ENCODE measurements at places on chromosomes 4 and X. TPM values are rescaled to one million over a fixed set of nuclear protein-coding genes. Genes with fewer than 3 reads are reported as not detected.

DNA sequence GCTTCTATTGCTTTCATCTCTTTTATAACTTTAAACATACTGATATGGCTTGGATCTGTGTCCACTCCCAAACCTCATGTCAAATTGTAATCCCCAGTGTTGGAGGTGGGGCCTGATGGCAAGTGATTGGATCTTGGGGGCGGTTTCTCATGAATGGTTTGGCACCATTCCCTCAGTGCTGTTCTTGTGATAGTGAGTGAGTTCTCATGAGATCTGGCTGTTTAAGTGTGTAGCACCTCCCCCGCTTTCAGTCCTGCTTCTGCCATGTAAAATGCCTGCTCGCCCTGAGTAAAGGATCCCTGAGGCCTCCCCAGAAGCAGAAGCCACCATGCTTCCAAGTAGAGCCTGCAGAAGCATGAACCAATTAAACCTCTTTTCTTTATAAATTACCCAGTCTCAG is 17.7 kb downstream of the MND1 start:
- no peaks in the 10 kb centered on the region for H3K4me1 ChIP-seq
- no peak for DNase-seq
- H3K4me3 ChIP-seq: no peak overlapping the region
- H3K36me3 ChIP-seq: no peaks in the 10 kb centered on the region
- H3K27ac ChIP-seq: no peak overlapping the region

DNA sequence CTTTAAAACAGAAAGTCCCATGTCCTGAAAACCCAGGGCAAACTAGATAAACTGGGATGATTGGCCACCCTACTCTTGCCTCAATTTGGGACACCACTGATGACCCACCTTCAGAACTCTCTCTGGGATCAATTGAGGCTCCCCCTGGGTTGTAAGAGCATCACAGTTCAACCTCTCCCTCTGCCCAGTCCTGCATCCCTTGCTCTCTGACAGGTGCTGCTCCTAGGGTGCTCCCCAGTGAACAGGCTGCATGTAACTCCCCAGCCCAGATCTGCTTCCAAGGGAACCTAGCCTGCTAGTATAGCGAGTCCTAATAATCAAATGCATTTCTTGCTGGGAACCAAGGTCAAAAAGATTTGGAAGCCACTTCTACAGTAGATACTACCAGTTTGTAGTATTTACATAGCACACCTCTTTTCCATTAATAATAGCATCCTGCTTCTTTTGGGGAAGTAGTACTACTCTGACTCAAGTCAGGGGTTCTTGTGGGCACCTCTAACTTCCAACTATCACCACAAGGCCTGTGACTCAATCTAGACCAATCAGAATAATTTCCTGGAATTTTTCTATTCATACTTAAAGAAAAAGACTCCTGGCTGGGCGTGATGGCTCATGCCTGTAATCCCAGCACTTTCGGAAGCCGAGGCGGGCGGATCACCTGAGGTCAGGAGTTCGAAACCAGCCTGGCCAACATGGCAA is 42.1 kb upstream of the SPINK2 start:
- no peaks in the 10 kb centered on the region for H3K36me3 ChIP-seq
- H3K4me1 ChIP-seq: no peaks in the 10 kb centered on the region
- H3K4me3 ChIP-seq: no peak overlapping the region
- no peak for DNase-seq
- H3K27ac ChIP-seq: no peak overlapping the region

DNA sequence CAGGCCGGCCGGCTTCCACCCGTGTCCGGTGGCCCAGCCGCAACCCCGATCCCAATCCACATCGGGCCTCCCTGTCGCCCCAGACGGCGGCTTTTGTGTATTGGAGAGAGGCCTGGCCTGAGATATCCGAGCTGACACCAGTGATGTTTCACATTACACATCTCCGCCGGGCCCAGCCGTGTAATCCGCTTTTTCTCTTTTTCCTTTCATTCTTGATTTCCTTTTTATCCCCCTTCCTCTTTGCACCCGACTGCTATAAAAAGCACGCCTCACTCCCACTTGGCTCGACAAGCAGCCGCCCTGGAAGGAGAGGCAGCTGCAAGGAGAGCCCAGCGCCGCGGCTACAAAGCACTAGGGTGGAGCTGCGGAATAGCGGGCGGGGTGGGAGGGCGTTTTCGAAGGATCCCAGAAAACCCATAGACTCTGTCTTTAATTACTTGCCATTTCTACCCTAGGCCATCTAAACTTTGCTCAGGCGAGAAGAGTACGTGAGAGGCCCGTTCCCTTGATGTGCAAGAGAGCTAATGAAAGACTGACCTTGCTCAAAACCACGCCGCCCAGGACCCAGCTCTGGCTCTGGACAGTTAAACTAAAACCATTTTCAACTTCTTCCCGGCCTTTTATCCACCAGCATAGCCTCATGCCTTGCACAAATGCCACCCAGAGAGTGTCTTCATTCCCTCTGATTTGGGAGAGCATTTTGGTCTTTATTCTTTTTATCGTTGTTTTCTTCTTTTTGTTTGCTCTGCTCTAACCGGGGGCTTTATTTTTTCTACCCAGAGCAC is 3.2 kb downstream of the PITX2 start:
- DNase-seq: no peak
- no peaks in the 10 kb centered on the region for H3K36me3 ChIP-seq
- peaks cover 100% of the 10 kb centered on the region for H3K27me3 ChIP-seq
- H3K4me1 ChIP-seq: peaks cover 8% of the 10 kb centered on the region
- no peak overlapping the region for H3K27ac ChIP-seq

DNA sequence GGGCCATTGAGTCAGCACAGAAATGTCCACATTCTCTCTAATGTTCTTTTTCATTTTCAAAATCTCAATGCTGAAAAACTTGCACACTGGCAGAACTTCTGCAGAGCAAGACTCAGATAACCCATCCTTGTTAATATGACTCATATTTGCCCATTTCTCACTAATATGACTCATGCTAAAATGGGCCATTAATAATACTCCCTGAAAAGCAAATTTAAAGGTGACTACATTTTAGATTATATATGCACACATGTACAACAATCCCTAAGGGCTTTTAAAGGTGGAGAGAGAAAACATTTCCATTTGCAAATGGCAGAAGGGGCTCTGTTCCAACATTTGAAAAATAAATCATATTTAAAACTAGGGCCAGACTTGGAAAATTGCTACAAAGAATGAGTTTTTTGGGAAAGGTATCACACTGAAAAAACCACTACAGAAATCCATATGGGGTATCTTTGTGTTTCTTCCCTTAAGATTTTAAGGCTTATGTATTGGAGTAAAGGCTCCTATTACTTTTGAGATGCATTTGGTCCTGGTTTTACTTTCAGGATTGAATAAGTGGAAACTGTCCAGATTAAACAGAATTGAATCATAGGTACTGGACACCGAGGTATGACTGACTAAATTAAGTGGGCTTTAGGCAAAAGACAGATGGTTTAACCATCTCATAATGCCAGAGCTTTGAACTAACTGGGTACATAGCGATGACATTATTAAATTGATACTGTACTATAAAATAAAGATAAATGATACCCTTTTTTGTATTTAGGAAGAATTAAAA is 30.0 kb downstream of the TLR2 start:
- no peak for DNase-seq
- H3K27me3 ChIP-seq: peaks cover 3% of the 10 kb centered on the region
- H3K4me3 ChIP-seq: no peak overlapping the region

DNA sequence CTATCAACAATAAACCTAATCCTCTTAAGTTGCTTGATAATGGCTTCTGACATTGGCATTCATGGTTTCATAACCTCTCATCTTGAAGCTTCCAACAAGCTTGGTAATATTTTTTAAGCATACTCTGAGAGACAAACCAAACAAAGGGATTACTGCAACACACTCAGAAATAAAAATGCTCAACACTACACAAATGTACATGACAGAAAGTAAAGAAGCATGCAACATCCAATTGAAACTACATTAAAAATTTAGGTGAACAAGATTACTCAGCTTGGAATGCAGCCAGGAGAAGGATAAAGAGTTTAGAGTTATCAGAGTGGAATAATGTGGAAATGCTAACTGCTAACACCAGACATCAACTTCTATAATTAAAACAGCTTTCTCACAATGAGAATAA is 1136.6 kb upstream of the PABPC4L start:
- no peaks in the 10 kb centered on the region for H3K36me3 ChIP-seq
- H3K27me3 ChIP-seq: no peaks in the 10 kb centered on the region
- H3K27ac ChIP-seq: no peak overlapping the region
- no peak for DNase-seq

DNA sequence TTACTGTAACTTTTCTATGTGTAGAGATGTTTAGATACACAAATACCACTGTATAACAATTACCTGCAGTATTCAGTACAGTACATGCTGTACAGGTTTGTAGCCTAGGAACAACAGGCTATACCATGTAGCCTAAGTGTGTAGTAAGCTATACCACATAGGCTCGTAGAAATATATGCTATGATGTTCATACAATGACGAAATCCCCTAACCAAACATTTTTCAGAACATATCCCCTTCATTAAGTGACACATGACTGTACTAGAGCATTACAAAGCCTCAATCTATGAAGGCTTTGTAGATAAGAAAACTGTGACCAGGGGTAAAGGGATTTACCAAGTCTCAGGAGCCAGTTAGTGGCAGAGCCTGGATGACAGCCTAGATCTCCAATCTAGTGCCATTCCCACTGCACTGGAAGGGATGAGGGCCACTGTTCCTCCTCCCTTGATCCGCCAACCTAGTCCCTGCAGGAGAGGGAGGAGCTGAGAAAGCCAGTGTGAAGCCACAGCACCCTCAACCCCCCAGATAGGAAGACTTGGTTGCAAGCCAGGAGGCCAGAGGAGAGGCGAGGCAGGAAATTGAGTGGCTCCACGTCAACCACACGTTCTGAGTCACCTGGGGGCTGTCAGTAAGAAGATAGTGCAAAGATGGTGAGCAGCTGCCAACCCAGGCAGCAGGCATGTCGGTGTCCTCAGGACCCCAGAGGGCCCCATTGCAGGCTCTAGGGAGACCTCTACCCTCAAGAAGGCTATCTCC is 227.7 kb downstream of the BCOR start:
- no peaks in the 10 kb centered on the region for H3K27me3 ChIP-seq
- H3K4me3 ChIP-seq: no peak overlapping the region
- H3K36me3 ChIP-seq: no peaks in the 10 kb centered on the region
- no peaks in the 10 kb centered on the region for H3K4me1 ChIP-seq
- no peak overlapping the region for H3K27ac ChIP-seq
- DNase-seq: peak; percentile 20

DNA sequence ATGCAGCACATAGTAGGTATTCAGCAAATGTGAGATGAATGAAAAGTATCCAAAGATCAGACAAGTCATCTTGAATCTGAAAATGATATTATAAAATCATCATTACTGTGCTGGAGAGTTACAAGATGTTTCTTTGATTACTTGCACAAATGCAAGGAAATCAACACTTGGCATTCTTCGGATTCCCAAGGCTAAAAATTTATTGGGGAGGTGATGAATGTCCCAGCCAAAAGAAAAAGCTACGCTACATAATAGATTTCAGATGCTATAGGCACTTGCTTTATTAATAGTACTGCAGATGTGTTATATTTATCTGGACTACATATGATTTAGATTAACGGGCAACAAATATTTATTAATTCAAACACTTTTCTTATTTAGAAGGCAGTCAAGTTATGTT is 286.7 kb upstream of the TENM3 start:
- H3K36me3 ChIP-seq: no peaks in the 10 kb centered on the region
- H3K4me1 ChIP-seq: peaks cover 5% of the 10 kb centered on the region
- DNase-seq: no peak
- H3K27ac ChIP-seq: no peak overlapping the region
- H3K4me3 ChIP-seq: no peak overlapping the region
- H3K27me3 ChIP-seq: no peaks in the 10 kb centered on the region

DNA sequence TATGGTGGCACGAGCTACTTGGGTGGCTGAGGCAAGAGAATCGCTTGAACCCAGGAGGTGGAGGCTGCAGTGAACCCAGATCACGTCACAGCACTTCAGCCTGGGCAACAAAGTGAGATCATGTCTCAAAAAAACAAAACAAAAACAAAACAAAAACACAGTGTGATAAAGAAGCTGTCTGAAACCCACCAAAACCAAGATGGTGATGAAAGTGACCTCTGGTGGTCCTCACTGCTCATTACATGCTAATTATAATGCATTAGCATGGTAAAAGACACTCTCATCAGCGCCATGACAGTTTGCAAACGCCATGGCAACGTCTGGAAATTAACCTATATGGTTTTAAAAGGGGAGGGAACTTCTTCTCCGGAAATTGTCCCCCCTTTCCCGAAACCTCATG is 29.4 kb upstream of the OPHN1 start:
- peak overlapping the region; percentile 57 for H3K27ac ChIP-seq
- no peak overlapping the region for H3K4me3 ChIP-seq
- no peaks in the 10 kb centered on the region for H3K27me3 ChIP-seq
- no peaks in the 10 kb centered on the region for H3K36me3 ChIP-seq
- peak; percentile 64 for DNase-seq

- H3K4me1 ChIP-seq: no peaks in the 10 kb centered on the region
- no peaks in the 10 kb centered on the region for H3K36me3 ChIP-seq
- H3K27me3 ChIP-seq: no peaks in the 10 kb centered on the region
- H3K27ac ChIP-seq: no peak overlapping the region
- no peak overlapping the region for H3K4me3 ChIP-seq
Measured at GRCh38 chr4:90883519-90883918, 756.3 kb downstream of the CCSER1 start.

DNA sequence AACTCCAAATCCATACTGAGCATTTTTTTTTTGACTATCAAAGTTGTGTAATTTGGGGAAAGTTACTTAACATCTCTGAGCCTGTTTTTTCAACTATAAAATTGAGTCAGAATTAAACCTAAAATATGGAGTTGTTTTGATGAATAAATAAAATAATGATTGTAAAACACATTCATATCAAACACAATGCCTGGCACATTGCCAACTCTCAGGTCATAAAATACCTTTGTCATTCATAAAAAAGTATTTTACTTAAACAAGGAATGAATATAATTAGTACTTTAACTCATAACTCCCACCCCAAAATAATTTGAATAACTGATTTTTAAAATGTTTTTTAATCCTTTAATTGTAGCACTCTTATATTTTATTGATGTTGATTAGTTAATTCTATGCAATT is 3.8 kb upstream of the GPR174 start:
- H3K4me1 ChIP-seq: no peaks in the 10 kb centered on the region
- H3K4me3 ChIP-seq: no peak overlapping the region
- peak; percentile 1 for DNase-seq
- H3K27me3 ChIP-seq: no peaks in the 10 kb centered on the region
- no peaks in the 10 kb centered on the region for H3K36me3 ChIP-seq

DNA sequence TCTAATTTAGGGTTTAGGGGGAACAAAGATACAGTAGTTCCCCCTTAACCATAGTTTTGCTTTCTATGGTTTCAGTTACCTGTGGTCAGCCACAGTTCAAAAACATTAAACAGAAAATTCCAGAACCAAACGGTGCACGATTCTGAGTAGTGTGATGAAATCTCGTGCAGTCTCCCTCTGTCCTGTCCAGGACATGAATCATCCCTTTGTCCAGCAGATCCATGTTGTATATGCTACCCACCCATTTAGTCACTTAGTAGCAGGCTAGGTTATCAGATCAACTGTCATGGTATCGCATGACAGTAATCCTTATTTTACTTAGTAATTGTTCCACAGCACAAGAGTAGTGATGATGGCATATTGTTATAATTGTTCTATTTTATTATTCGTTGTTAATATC is 556.1 kb downstream of the IL1RAPL1 start:
- no peaks in the 10 kb centered on the region for H3K4me1 ChIP-seq
- no peak overlapping the region for H3K27ac ChIP-seq
- H3K27me3 ChIP-seq: no peaks in the 10 kb centered on the region
- no peak overlapping the region for H3K4me3 ChIP-seq
- no peak for DNase-seq
- H3K36me3 ChIP-seq: no peaks in the 10 kb centered on the region

Gene APLN
- 466 TPM for total RNA-seq

Gene PPP1R2C
- total RNA-seq: not detected

Gene NAP1L3
- total RNA-seq: 0.22 TPM

All from endothelial cell of umbilical vein (primary cell).